ENCODE measurements at places on chromosomes 6 and 20.
A peak's percentile ranks its signal among the peaks of the same experiment; 100 is the strongest.

DNA sequence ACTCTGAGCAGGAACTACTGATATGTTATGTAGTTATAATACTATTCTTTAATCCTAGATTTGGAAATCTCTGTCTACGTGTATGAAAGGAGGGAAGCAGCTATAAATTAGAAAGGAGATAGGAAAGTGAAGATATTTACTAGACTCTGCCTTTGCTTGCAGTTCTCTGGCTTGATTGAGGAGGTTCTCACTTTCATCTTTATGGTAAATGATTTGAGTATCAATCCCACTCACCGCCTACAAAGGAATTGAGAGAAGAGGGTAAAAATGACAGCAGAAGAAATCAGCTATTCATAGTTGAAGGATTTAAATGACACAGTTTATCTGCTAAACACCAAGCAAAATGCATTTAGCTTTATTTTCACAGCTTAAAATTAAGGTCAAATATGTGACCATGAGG, 67.3 kb downstream of the FAM229B start:
- no peak for DNase-seq

DNA sequence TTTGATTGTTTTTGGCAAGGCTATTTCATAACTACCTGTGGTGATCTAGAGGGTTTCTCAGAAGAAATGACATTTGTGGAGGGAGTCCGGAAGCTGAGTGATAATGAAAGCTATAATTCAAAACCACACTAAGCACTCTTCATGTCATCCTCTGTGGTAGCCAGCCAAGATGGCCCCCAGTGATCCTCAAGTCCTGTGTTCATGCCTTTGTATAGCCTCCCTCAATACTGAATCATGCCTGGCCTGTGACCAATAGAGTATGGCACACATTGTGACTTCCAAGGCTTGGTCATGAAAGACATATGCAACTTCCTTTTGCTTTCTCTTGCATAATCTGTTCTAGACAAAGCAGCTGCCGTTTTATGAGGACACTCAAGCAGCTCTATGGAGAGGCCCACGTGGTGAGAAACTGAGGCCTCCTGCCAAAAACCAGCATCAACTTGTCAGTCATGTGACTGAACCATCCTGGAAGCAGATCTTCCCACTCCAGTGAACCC, 12.8 kb upstream of the DNAAF9 start:
- DNase-seq: no peak

GRCh38 chr6:122651031-122651430, 40.8 kb downstream of the PKIB start:
- DNase-seq: no peak

- no peak for DNase-seq
These were observed 163.3 kb upstream of the MARCKS start for GRCh38 chr6:113693851-113694250.

DNA sequence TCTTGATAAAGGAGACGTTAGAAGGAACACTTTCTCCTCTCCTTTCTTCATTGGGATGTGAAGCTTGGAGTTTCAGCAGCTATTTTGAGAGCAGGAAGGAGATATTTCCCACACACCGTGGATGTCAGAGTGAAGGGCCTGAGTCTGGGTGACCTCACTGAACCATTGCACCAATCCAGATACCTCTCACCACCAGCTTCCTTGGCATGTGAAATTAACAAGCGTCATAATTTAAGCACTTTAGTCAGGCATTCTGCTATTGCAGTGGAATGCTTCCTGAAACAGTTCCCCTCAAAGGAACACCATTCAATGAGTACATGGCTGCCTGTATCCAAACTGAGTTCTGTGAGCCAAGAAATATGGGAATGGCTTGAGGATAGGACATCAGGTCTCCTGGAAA, 83.7 kb downstream of the CHMP4B start:
- no peak for DNase-seq

GRCh38 chr6:158707120-158707820, 57.4 kb downstream of the SYTL3 start:
- DNase-seq: no peak

- DNase-seq: no peak
These were observed 661.3 kb downstream of the CD109 start for GRCh38 chr6:74357321-74357720.

GRCh38 chr20:37636212-37636975, 57.4 kb upstream of the CTNNBL1 start:
- no peak for DNase-seq

DNA sequence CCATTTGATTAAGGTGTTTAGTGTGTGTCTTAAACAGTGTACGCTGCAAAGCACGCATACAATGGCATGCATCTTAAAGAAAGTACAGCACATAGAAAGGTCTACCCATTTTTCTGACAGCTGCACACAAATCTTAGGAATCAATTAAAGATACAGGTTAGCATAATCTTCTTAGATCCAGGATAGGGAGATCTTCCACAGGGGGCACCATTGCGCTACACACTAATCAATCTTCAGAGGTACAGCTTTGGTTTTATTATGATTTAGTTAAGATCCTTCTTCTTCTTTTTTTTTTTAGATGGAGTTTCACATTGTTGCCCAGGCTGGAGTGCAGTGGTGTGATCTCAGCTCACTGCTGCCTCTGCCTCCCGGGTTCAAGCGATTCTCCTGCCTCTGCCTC, 63.7 kb upstream of the BEND3 start:
- peak; percentile 33 for DNase-seq

DNA sequence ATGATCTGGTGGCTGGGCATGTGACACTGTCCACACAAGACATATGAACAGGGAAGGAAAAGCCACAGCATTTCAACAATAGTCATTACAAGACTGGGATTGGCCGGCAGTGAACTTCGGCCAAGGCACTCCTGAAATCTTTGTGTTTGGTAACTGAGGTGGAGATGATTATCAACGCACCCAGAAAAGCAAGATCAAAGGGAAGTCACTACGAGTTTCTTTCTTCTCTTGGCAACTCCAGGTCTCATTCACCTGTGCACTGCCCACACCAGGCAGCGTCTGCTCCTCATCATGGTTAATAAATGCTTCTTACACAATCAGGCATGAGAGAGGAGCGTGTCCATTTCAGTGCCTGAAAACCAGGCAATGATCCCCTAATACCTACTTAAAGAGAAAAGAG, 20.5 kb upstream of the FOXC1 start:
- DNase-seq: no peak

DNA sequence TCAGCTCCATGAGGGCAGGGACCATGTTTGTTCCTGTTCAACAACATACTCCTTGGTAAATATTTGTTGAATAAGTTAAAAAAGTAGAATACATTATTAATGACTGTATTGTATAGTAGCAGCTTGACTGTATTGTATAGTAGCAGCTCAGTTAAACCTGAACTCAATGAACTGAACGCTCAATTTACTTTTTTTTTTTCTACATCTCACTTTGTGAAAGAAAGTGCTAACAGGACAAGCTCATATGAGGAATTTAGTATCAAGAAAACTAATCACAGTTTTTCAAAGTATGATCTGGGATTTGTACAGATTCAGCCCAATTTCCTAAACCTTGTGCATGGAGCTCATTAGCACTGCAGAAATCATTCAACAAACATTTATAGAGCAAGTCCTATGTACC, 38.8 kb upstream of the NR2E1 start:
- no peak for DNase-seq

DNA sequence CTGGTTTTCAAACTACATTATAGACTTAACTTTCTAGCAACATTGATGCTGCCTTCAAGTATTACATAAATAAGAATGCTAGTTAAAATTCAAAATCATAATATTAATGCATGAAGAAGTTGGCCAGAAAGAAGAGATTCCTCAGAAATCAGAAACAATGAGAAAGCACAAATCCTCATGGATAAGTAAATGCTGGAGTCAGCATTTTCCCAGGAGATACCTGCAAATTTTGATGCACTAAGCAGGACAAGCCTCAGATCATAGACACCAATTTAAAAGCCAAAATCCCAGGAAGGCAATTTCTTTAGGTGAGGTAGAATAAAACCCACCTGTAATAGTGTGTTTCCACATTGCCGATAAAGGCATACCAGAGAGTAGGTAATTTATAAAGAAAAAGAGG, 305.2 kb upstream of the TBX18 start:
- DNase-seq: no peak

GRCh38 chr20:50394569-50394968, 115.6 kb upstream of the PTPN1 start:
- no peak for DNase-seq

- no peak for DNase-seq
These were observed 141.6 kb upstream of the SHLD1 start for GRCh38 chr20:5608442-5609161.

- DNase-seq: peak; percentile 29
These were observed 3.7 kb downstream of the OGFR start for GRCh38 chr20:62808211-62808865.

- DNase-seq: peak; percentile 31
These were observed 324.3 kb upstream of the MOCS1 start for GRCh38 chr6:40258531-40258930.

GRCh38 chr20:33273117-33273851, 9.7 kb upstream of the BPIFB1 start:
- DNase-seq: no peak

- no peak for DNase-seq
These were observed 57.0 kb downstream of the UBE3D start for GRCh38 chr6:83008626-83009025.

- no peak for DNase-seq
These were observed 64.9 kb downstream of the SYCP2L start for GRCh38 chr6:10951675-10952282.

GRCh38 chr20:50772420-50773185, 22.3 kb upstream of the BCAS4 start:
- DNase-seq: no peak

- no peak for DNase-seq
These were observed 18.3 kb downstream of the VAPB start for GRCh38 chr20:58407201-58407873.

DNA sequence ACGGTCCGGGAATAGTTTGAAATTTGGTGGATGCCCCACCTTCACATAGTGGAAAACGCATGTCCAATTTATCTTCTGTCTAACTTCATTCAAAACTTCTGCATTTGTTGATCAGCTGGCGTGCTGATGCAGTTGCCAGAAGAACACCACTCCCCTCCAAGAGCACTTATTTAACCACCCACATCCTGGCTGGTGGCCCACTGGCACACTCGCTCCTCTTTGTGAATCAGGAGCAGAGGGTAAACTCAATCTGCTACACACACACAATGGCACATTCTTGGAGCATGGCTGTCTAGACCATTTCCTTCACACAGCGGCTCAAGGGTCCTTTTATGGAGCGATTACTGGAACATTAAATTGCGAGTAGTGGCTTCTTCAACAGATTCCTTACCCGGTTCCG, 55.1 kb upstream of the CEP162 start:
- DNase-seq: no peak

DNA sequence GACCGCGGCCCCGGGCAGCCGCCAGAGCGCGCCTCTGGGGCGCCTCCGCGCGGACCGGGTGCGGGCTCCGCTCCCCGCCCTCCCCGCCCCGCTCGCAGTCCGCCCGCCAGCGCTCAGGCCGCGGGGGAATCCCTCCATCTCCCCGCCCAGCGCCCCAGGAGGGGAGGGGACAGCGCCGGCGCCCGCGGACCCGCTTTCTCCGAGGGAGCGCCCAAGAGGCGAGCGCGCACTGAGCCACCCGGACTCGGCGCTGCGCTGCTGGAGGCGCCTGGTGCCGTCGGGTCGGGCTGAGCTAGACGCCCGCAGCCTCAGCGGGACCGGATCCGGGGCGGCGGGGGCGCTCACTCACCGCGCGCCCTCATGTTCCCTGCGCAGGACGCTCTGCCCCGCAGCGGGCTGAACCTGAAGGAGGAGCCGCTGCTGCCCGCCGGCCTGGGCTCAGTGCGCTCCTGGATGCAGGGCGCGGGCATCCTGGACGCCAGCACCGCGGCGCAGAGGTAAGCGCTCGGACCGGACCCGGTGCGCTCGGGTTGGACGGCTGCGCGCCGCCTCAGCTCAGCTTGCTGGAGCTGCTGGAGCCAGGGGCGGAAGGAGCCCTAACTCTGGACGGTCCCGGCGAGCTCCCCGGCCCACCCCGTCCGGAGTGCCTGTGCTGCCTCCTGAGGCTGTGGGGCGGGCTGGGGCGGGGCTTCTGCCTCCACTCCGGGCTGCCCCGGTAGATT, 867 bp downstream of the EBF4 start:
- no peak for DNase-seq

DNA sequence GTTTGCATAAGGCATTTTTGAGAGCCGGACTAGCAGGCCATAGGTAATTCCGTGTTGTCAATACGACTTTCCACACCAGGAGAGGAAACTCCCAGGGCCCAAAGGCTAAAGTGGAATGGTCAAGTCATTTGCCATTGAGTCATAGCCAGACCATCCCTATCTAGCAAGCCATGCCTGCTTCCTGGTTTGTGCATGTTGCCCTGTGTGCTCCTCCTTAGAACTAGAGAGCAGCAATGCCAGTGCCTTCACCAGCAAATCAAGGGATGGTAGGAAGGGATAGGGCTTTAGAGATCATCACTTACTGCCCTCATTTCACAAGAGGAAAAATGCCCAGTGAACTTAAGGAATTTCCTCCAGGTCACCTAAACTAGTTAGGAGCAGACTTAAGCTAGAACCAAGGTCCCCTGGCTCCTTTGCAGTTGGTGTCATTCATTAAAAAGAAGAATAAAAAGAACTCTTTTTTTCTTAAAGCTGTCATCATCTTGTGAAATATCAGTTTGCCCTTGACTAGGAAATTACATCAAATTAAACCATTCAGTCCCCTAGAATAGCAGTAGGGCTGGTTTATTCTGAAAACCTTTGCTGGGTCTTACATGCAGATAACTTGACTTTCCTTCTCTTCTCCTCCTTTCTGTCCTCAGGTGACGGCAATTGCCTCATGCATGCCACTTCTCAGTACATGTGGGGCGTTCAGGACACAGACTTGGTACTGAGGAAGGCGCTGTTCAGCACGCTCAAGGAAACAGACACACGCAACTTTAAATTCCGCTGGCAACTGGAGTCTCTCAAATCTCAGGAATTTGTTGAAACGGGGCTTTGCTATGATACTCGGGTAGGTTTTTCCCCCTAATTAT, 7.4 kb downstream of the TNFAIP3 start:
- no peak for DNase-seq

GRCh38 chr20:15374682-15375081, 1037.3 kb upstream of the FLRT3 start:
- DNase-seq: peak; percentile 10

- no peak for DNase-seq
These were observed 86.6 kb upstream of the QKI start for GRCh38 chr6:163327921-163328320.

- no peak for DNase-seq
These were observed 5.9 kb downstream of the PYGB start for GRCh38 chr20:25253606-25254275.

GRCh38 chr20:24646321-24646720, 176.9 kb downstream of the SYNDIG1 start:
- DNase-seq: no peak

- no peak for DNase-seq
These were observed 485.8 kb upstream of the CITED2 start for GRCh38 chr6:139860203-139860602.

DNA sequence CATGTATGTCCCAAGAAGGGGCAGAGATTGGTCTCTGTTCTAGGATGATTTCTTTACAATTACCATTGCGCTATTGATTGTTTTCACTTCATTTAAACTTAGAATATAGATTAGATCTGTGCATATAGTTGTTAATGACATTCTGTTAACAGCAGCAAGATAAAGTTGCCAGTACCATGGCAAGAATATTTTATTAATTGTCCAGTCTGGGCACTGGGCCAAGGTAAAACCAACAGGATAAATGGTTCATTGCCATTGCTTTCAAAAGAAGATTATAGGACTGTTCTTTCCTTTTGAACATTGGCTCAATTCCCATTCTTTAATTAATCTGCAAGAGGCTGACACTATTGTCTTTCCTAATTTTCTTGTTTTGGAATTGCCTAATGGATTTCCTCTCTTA, 592.4 kb downstream of the RFPL4B start:
- peak; percentile 69 for DNase-seq

All from NCI-H1417 (cell line).